ENCODE measurements at places on chromosomes 2 and 18.

GRCh38 chr18:39415471-39415870, 1849.9 kb upstream of the CELF4 start:
- DNase-seq: no peak

GRCh38 chr2:62270728-62271127, 74.8 kb downstream of the B3GNT2 start:
- DNase-seq: no peak

DNA sequence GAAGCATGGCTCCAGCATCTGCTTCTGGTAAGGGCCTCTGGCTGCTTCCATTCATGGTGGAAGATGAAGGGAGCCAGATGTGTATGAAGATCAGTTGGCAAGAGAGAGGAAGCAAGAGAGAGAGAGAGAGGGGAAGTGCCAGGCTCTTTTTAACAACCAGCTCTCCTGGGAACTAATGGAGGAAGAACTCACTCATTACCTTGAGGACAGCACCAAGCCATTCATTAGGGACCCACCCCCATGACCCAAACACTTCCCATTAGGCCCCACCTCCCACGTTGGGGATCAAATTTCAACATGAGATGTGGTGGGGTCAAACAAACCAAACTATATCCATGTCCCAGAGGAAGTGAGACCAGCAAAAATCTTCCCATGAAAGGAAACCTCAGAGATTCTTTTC, 124.8 kb upstream of the SIX2 start:
- DNase-seq: no peak

DNA sequence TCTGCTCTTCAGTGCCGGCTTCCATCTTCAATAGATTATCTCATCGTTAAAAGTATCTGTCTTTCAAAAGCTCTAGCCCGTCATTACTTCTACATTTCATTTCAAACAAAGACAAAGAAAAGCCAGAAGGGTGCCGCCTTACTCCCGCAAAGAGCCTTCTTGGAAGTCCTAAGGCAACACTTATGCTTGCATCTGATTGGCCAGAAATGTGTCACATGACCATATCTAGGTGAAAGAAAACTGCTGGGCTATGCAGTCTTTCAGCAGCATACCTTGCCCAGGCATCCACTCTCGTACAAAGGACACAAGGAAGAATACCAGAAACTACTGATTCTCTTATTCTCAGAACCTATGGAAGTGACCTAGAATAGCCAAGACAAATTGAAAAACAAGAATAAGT, 217.1 kb upstream of the SLC35G4 start:
- no peak for DNase-seq

GRCh38 chr2:1266351-1266750, 146.9 kb upstream of the TPO start:
- DNase-seq: no peak

- no peak for DNase-seq
These were observed 31.3 kb upstream of the DNAH7 start for GRCh38 chr2:196099916-196100315.

DNA sequence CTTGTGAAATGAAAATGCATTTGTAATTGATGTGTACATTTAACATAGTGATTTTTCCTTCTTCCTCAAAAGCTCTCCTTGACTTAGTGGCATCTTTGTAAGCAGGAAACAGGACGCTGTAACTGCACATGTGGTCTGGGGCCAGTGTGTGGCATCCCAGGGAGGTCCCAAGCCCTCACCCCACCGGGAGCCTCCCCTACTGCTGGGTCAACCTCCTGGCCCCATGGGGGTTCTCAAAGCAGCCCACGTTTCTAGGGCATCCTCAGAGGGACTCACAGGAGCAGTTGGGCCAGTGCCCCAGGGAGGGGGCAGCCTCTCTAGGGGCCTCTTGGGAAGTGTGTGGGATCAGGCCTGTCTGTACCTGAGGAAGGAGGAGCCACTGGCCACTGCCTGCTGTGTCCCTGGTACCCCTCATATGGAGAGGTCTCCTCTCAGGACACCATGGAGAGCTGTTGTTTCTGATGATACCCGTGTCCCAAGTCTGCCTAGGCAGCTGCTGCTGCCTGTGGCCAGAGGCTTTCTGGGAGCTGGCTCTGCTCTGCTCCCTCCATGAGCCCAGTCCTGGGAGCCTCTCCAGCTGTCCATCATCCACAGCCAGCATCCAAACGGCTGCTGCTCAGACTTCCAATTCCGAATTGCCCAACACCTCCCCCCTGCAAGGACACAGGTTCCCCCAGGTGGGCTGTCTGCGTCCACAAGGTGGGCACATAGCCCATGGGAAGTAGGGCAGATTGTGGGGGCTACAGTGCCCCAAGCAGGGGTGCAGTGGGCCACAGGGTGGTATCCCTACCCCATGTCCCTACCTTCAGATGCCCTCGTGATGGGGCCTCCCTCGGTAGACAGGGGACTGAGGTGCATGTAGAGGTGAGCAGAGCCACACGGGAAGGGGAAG, 13.4 kb downstream of the ARHGEF4 start:
- DNase-seq: no peak

DNA sequence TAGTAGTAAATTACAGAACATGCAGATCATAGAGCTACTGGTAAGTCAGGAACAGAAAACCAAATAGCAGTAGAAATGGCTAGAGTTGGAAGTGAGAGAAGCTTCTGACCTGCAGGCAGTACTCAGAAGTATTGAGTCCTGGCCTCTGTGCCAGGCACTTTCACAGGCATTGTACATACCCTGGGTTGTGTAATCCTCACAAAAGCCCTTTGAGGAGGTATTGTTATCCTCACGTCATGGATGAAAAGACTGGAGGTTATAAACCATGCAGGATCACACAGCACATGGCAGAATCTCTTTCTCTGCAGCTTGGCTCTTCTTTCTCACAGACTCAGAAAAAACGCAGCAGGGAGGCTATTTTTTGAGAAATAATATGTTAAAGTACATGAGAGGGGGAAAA, 789.3 kb upstream of the FAM98A start:
- no peak for DNase-seq

- no peak for DNase-seq
These were observed 3.4 kb downstream of the OSR1 start for GRCh38 chr2:19355014-19355405.

DNA sequence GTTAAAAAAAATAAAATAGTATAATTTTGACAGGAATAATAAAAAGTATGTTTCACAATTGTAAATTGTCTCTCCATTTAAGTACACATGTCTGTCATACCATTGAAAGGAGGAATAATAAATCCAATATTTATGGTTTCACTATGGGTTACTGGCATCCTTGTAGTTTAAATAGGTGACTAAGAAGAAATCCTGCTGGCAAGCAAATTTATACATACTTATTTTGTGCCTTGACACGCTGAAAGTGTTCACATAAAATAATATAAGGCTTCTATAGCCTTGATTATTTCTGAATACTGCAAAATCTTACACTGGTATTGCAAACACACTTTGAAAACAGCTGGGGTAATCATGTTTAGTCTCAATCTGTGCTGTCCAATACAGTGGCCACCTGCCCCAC, 138.3 kb upstream of the ETAA1 start:
- no peak for DNase-seq

DNA sequence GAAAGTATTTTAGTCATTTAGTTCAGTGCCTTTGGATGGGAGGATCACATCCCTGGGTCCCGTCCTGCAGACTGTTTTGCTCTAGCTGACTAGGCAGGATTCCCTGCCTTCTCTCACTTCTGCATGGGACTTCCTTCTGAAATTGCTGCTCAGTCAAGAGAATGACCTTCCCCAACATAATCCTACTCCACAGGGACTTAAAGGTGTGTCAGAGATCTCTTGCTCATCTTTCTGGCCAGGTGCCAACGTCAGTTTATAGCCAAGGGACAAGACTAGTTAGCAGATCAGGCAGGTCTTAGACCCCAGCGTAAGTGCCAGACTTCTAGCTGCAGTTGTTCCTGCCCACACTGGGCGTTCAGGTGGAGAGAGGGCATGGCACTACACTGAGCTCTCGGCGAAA, 9.5 kb upstream of the IL1B start:
- no peak for DNase-seq

GRCh38 chr2:31522786-31523185, 58.0 kb downstream of the SRD5A2 start:
- DNase-seq: no peak

- DNase-seq: no peak
These were observed 393.9 kb upstream of the SLC14A2 start for GRCh38 chr18:45221363-45221762.

GRCh38 chr2:149033716-149034115, 4.8 kb upstream of the LYPD6B start:
- no peak for DNase-seq

- DNase-seq: no peak
These were observed 106.0 kb downstream of the ZNF519 start for GRCh38 chr18:14026199-14026598.

DNA sequence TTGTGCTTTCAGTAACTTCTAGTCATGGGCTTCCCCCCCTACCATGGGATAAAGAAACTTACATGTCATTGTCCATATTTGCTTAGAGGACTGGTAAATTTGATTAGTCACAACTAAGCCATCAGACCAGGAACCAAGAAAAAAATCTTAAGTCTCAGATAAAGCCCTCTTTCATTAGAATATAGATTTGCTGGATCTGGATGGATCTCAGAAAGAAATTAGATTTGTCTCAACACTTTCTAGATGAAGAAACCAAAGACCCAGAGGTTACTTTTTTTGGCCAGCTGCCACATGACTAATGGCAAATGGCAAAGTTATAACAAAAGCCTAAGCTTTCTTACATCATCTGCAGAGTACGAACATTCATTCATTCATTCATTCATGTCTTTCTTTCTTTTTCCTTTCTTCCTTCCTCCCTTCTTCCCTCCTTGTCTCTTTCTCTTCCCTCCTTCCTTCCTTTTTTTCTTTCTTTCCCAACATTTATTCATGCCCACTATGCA, 60.2 kb downstream of the CDCA7 start:
- DNase-seq: no peak

DNA sequence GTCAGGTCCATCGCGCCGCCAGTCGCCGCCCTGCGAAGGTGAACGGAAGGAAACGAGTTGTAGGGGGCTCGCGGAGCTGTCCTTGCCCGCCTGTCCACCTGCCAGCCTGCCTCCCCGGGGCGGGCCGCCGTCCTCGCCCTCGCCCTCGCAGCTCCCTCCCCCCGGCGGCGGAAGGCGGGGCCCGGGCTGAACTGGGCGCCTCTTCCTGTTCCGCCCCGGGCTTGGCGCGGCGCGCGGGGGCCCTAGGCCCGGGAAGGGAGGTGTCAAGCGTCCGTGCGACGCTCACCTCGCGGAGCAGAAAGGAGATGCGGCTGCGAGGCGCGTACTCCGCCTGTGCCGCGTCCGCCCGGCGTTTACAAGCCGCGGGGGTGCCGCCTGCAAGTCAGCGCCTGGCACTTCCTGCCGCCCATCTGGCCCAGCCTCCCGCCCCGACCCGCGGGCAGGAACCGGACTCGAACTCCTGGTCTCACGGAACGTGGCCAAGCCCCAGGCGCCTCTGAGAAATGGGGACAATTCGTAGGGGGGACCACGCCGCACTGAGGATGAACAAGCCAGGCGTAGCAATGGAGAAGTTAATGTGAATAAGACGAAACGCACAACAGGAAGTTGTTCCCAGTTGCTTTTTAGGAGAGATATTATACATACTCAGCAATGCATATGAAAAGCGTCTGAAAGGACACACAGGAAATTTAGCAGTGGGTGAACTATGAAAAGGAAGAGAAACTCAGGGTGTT, at the start of gene CNPPD1:
Gene CNPPD1, minus strand, starts transcription at position 108 of the 734 bp plus-strand sequence. Its CDS starts 97 bp downstream, at position 11.
- no peak for DNase-seq

DNA sequence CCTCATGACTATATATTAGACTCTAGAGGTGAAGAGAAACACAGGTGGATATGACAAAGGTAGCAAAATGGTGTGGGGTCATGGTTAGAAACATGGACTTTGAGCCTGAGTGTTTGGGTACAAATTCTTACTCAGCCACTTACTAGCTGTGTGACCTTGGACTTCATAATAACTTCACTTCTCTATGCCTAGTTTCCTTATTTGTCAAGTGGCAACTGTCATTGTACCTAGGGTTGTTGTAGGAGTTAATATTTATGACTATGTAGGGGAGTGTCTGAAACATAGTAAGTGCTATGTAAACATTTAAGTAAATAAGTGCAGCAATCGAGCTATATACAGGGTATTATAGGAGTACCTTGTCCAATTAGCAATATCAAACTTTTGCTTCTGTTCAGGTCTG, 49.7 kb upstream of the RAPH1 start:
- no peak for DNase-seq

DNA sequence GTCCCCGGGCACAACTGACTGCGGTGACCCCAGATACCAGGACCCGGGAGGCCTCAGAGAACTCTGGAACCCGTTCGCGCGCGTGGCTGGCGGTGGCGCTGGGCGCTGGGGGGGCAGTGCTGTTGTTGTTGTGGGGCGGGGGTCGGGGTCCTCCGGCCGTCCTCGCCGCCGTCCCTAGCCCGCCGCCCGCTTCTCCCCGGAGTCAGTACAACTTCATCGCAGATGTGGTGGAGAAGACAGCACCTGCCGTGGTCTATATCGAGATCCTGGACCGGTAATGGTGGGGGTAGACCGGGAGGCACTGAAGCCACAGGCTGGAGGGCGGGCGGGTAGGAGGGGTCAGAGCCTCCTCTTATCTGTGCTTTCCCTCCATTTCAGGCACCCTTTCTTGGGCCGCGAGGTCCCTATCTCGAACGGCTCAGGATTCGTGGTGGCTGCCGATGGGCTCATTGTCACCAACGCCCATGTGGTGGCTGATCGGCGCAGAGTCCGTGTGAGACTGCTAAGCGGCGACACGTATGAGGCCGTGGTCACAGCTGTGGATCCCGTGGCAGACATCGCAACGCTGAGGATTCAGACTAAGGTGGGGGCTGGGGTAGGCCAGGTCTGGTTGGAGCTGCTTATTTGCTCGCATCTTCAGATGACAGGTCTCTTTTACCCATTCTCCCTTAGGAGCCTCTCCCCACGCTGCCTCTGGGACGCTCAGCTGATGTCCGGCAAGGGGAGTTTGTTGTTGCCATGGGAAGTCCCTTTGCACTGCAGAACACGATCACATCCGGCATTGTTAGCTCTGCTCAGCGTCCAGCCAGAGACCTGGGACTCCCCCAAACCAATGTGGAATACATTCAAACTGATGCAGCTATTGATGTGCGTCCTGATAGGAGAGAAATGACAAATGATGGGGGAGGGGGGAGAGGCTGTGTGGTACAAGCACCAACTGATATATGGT, 780 bp downstream of the HTRA2 start:
- no peak for DNase-seq

DNA sequence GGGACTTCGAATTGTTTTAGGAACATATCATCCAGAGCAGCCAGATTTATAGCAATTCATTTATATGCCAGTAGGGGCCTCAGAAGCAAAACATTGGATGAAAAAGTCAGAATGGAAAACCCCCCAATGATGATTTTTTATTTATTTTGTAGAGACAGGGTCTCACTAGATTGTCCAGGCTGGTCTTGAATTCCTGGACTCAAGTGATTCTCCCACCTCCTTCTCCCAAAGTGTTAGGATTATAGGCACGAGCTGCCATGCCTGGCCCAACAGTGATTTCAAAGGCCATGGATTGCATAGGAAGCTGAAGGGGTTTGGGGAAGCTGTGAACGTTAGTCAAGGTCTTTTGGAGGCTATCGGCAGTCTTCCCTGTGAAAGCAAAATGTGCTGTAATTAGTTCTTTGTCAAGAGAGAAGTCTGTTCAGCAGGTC, 21.9 kb upstream of the MCFD2 start:
- DNase-seq: no peak

DNA sequence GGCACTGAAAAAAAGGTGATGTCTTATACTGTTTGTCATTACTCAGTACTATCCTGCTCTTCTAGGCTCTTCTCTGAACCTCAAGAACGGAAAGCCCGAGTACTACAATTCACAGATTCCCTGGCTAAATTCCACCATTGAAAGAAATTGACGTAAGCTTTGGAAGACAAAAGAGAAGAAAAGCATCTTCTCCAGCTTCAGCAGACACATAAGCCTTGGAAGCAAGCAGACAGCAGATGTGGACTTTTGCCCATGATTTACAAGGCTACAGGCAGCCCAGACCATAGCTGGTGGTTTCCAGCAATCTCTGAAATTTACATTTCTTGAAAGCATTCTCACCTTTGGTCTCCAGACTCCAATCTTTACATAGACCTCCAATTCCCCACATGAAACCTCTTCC, 289.0 kb downstream of the C1D start:
- no peak for DNase-seq
